ENCODE measurements at places on chromosomes 6 and 20. TPM values are rescaled to one million over a fixed set of nuclear protein-coding genes. Genes with fewer than 3 reads are reported as not detected.

The CFB gene
- 178 TPM for total RNA-seq

- no peak for DNase-seq
Observed at GRCh38 chr6:37942606-37943376, 123.3 kb downstream of the ZFAND3 start.

DNA sequence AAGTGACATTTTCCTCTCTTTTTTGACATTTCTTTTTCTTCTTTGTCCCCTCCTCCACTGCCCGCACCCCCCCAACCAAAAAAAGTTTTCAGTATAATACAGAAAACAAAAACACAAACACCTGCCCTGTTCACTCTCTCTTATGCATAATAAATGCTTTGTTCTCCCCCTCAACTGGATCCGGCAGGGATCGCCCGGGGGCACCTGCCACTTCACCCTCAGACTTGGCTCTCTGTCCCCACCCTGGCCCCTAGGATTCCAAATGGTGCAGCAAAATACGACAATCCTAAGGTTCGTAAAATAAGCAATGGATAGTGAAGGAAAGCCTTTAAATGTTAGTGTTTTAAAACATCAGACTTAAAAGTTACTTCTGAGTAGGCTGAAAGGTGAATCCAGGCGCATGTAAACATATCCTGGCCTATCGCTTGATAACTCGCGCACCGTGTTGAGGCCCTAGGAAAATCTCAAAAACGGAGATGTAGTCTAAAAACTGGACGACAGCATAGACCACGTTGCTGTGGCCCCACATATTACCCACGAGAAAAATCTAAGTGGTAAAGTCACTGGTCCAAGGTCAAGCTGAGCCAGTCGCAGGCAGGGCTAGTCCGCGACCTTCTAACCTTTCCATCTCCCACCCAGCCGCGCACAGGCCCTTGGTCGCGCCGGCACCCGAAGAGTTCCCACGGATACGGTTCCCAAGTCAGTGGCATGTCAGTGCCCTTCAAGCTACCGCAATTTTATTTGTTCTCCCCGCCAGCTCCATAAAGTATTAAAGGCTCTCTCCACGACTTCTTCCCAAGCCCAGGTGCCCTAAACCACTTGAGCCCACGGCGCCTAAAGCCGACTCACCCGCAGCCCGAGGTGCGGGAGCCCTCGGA is 130.8 kb downstream of the OGFRL1 start:
- DNase-seq: peak; percentile 22

GRCh38 chr6:33901822-33902456 is 98.1 kb upstream of the MLN start:
- no peak for DNase-seq

Data from mucosa of descending colon (tissue), 3 donors.